Endodermal cell (in vitro differentiated cells): ENCODE measurements at places on chromosomes 11 and 22. TPM values are rescaled to one million over a fixed set of nuclear protein-coding genes. Genes with fewer than 3 reads are reported as not detected.

DNA sequence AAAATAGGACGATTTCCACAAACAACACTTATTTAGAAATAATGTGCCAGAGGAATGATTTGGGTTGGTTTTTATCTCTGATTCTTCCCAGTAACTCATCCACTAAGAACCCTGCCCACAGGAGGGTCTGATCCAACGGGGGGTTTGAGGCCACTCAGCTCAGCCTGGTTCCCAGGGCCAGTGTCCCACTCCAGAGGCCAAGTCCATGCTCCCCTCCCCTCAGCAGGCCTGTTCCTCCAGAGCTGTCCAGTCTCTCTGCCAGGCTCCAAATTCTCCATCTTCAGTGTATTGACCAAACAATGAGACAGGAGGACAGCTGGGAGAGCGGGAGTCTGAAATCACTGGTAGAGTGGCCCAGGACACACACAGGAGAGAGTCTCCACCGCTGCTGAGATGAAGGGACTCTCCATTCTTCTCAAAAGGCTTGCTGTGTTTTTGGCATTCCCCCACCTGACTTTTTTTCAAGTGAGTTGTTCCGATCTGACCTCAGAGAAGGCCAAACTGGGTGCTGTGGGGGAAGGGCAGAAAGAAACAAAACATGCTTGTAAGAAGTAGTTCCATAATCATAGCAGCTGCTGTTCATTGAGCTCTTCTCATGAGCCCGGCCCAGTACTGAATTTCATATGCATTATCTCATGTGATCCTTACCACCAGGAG, 17.6 kb upstream of the SCN2B start:
- DNase-seq = no peak

DNA sequence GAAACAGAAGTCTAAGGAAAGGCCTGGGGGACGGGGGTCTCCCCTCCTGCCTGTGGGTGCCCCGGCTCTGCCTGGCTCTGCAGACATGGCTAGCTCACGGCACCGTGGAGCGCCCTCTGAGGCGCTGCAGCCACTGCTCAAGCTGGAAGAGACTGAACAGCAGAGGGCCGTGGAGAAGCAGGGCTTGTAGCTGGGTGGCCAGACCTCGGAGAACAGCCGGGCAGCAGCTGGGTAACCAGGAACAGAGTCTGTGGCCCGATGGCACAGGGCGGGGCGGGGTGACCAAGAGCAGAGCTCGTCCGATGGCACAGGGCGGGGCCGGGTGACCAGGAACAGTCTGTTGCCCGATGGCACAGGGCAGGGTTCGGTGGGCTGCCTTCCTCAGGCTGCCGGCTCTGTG, 18.1 kb downstream of the RNH1 start:
- DNase-seq = no peak

ARFGAP3 gene
- 20.5 and 21.0 TPM in 2 replicates for total RNA-seq

DNA sequence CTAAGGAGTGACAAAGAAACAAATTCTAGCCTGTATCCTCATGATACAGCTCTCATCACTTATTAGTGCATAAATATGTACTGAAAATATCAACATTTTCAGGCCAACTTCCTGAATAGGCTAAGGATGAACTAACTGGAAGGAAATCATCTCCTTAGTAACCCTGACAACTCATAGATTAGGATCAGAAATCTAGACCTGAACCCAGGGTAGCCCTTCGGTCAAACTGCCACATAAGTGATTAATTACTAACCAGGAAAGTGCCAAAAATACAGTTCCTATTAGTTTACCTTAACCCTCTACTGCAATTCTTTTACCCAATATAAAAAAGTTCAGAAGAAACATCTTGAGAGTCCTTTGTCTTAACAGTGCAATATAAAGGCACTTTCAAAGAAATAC, 40.0 kb downstream of the AMBRA1 start:
- DNase-seq = no peak

GRCh38 chr22:37433786-37434185, 6.5 kb upstream of the ELFN2 start:
- peak; percentile 50 for DNase-seq

- peak; percentile 87 for DNase-seq
Observed at GRCh38 chr11:638631-639331, 1.7 kb downstream of the DRD4 start.

DNA sequence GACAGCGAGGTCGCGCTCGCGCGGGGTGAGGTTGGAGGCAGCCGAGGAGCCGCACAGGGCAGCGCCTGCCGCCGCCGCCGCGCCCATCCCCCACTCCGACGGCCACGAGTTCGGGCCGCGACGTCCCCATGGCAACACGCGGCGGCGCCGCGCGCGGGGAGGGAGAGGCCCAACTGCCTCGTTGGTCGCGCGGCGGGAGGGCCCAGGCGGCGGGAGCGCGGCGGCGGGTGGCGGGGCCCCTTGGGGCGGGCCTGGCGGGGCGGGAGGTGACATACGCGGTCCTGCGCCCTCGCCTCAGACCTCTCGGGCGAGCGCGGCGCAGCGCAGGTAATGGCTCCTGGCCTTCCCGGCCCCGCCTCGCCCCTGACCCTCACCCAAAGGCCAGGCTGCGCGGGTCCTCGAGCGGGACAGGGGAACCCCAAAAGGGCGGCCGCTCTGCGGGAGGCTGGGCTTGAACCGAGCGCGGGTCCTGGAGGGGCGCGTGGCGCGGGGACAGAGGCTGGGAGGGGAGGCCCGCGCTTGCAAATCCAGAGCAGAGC, at the start of gene DEUP1:
Gene DEUP1, plus strand, starts transcription at position 297 of the 539 bp plus-strand sequence. CDS start 1,518 bp downstream, outside the sequence.
- DNase-seq = peak; percentile 79
